NCI-H1105 treated with DMSO at 0.1 percent for 48 hours (cell line): ENCODE measurements at places on chromosomes 7 and 10.

- DNase-seq = no peak
Measured at GRCh38 chr10:132724446-132724845, 61.5 kb downstream of the NKX6-2 start.

DNA sequence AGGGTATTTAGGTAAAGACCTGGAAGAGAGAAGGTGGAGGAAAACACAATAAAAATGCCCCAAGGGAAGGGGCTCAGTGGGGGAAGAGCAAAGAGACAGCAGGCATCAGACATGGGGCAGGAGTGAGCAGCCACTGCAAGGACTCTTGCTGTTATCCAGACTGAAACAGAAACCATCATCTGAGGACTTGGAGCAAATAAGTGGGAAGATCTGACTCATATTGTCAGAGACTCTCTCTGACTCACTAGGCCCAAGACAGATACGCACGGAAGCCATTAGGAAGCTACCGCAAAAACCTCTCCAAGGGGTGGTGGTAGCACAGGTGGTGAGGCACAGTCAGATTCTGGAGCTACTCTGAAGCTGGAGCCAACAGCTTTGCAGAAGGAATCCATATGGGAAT lies 110.7 kb downstream of the RNF32 start:
- DNase-seq = no peak

- no peak for DNase-seq
Measured at GRCh38 chr7:138243430-138243829, 167.2 kb downstream of the AKR1D1 start.

DNA sequence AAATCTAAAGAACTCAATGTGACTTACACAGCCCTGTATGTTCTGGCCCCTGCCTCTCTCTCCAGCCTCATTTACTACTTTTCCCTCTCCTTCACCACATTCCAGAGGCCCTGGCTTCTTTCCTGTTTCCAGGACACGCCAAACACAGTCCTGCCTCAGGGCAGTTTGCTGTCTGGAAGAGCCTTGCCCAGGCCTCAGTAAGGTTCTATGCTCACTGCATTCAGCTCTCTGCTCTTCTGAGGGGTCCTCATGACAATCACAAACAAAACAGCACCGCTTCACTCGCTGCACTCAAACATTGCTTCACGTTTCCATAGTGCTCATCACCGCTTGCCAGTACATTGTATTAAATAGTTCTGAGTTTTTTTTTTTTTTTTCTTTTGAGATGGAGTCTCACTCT lies 35.1 kb upstream of the GARS1 start:
- no peak for DNase-seq

- no peak for DNase-seq
Measured at GRCh38 chr10:78520737-78521430, 487.2 kb downstream of the RPS24 start.

- no peak for DNase-seq
Measured at GRCh38 chr7:53947732-53948131, 594.4 kb upstream of the VSTM2A start.

- no peak for DNase-seq
Measured at GRCh38 chr7:100152404-100152803, 3.7 kb downstream of the LAMTOR4 start.

DNA sequence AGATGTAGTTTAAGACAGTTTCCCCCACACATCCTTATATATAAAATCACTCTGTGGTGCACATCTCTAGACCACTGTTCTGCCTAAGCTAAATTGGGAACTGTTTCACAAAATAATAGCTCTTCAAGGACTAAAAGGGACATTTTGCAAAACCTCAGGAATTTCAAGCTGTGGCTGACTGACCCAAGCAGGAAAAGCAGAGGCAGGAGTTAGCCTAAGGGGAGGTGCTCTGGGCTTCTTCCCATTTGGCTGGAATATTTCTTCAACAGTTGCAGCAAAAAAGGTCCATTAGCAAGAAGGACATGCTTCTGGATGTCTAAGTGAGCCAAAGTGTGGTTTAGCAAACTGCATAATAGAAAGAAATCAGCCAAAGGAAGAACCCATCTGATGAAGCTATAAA lies 551.2 kb upstream of the ANKRD30A start:
- DNase-seq = no peak

GRCh38 chr10:71971769-71972555 lies 7.8 kb downstream of the CHST3 start:
- no peak for DNase-seq

GRCh38 chr7:512146-512510 lies 7.5 kb downstream of the PDGFA start:
- DNase-seq = no peak

DNA sequence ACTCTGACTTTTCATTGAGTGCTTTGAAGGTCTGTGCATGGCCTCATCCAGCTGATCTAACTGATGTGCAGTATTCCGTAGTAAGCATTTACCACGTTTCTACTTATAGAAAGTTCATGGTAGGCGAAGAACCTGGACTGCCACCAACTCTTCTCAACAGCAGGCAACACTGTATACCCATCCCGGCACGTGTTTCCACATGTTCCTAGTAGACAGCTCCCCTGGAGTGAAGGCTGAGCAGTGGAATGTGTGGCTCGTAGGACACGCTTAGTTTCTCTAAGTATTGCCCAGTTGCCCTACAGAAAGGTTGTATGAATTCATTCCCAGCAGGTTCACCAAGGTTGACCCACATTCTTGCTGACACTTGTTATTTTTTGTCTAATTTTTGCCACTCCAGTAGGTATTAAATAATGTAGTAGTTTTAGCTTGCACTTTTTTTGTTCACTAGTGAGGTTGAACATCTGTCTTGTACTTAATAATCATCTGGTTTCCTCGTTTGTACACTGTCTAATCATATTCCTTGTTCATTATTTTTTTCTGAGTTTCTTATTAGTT lies 15.2 kb downstream of the PROSER2 start:
- no peak for DNase-seq

DNA sequence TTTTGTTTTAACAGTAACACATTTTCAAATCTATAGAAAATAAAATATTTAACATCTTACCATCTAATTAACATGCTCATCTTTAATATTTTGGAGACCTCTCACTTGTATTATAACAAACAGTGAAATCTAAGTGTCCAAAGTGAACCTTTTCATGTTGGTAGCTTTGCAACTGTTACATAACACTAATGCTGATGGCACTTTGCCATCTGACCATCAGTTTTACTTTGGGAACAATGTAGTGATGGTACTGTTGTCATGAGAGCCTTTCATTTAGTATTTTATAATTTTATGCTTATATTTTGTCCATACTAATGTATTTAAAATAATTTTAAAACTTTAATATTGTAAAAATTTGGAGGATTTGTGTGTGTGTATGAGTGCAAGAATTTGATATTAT lies 1017.0 kb upstream of the KCND2 start:
- DNase-seq = peak; percentile 32

GRCh38 chr10:68861253-68861652 lies 33.9 kb downstream of the STOX1 start:
- no peak for DNase-seq

DNA sequence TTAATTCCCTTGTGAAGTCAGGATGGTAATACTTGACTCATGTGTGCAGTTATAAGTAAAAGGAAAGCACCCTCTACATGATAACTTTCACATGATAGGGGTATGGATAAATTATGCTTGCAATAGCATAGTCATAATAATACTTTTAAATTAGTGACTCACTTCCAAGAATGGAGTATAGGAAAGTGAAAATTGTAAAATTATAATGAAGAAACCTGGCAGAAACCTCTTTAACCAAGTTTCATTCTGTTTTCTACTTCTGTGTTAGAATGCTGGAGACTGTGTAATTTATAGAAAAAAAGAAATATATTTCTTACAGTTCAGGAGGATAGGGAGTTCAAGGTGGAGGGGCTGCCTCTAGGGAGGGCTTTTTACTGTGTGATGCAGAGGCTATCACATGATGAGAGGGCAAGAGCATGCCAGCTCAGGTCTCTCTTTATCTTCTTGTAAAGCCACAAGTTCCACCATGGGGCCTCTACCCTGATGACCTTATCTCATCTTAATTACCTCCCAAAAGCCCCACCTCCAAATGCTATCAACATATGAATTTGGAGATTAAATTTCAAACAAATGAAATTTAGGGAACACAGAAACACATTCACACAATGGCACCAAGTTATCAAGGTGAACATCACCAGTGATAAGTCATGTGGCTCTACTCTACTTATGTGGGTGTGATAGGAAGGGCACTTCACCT lies 43.2 kb downstream of the HDAC9 start:
- DNase-seq = no peak

DNA sequence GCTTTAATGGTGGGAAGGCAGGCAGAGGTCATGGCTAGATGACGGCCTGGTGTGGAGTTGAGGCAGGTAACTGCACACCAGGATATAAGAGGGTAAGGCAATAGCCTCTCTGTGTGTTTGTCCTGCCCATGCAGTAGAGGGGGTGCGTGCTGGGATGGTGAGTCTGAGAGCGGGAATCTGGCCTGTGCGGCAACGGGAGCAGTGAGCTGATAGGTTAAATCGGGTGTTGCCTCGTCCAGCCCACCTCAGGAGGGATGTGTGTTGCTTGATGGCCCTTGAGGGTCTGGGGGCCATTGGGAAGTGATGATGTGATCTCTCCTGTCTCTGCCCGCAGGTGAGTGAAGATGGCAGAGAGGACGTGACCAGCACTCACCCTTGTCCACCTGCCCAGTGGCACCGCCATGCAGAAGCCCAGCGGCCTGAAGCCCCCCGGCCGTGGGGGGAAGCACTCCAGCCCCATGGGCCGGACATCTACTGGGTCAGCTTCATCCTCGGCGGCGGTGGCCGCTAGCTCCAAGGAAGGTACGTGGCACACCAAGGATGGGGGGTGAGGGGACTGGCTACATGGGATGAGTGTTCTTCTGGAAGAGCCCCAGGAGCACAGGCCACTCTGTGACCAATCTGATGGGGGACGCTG lies 28.1 kb downstream of the CLIP2 start:
- DNase-seq = no peak

DNA sequence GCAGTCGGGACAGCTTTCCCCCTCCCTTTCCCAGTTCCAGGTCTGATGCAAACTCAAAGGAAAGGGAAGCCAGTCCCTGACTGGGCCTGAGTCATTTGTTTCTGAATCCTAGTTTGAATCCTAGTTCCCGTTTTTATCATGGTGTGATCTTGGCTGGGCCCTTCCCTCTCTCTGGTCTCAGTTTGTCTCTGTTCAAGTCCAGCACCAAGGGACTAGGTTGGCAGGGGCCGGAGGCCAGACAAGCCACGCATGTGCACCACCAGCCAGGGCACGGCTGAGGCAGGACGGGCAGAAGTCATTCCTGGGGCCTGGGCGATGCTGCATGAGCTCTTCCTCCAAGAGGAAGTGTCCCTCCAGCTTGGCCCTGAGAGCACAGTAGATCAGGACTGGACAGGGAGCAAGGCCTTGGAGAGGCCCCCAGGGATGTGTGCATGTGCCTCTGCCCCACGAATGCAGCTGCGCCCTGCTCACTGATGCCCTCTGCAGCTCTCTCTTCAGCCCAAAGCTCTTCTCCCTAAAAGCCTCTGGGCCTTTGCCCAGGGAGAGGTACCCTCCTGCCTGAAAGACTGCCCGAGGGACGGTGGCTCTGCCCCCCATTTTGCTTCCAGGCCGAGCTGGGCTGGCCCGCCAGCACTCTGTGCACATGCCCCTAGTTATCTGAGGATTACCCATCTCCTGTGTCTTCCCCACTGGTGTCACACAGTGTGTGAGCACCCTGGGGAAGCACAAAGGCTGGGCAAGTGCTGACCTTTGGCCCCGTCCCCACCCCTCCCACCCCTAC lies 86.7 kb downstream of the ZMIZ1 start:
- DNase-seq = no peak

- DNase-seq = no peak
Measured at GRCh38 chr7:152312316-152312715, 123.5 kb downstream of the KMT2C start.

DNA sequence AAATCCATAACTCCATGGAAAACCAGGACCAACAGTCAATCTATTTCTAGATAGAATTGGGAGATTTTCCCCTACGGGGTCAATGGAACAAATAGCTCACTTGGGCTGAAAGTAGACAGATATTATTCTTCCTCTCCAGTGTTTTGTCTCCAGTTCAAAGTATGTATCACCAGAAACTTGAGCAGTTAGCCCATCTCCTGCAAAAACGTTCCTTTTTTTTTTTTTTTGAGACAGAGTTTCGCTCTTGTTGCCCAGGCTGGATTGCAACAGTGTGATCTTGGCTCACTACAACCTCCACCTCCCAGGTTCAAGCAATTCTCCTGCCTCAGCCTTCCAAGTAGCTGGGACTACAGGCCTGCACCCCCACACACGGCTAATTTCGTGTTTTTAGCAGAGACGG lies 390.0 kb upstream of the AUTS2 start:
- DNase-seq = no peak

- DNase-seq = no peak
Measured at GRCh38 chr10:4568086-4568485, 257.9 kb upstream of the AKR1E2 start.

DNA sequence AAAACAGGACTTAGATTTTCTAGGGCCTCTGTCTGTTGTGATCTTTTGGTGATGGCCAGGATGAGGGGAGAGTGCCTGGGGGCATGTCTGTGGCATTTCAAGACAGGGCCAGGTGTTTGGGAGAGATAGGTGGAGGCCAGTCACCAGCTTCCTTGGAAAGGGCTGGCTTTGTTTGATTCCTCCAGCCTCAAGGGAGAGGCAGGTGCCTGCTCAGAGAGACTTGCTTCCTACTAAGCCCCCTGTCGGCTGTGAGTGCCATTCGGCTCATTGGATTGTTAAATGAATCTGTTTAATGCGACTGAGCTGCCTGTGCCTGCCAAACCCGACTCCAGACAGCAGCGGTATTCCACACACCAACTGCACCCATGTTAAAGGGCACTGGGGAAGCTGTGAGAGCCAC lies 304.1 kb upstream of the COBL start:
- no peak for DNase-seq

GRCh38 chr7:133293384-133294160 lies 40.7 kb downstream of the EXOC4 start:
- peak; percentile 38 for DNase-seq

GRCh38 chr10:91313796-91314485 lies 93.5 kb downstream of the PCGF5 start:
- no peak for DNase-seq

DNA sequence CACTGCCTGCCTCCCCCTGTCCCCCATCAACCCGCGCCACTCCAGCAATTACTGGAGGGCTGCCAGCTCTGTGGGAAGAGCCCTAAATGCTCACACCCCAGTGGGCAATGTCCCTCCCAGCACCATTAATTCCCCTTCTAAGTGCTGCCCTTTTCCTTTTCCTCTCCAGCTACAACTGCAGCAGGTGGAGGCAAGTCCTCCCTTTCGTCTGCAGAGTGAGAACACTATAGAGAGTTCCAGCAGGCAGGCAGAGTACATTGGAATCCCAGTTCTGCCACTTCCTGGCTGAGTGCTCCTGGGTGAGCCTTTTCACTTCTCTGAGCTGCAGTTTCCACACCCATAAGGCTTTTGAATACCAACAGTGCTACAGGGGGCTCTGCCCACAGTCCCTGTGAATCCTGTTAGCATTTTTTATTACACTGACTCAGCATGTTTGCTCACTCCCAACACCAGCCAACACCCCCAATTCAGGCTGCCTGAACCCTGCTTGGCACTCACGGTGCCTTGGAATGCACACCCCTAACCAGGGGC lies 447.0 kb downstream of the GRID1 start:
- DNase-seq = peak; percentile 33

- no peak for DNase-seq
Measured at GRCh38 chr7:4566714-4567113, 115.4 kb upstream of the FOXK1 start.

- DNase-seq = no peak
Measured at GRCh38 chr7:133268355-133268754, 15.5 kb downstream of the EXOC4 start.

GRCh38 chr10:62559481-62560200 lies 185.5 kb downstream of the ZNF365 start:
- no peak for DNase-seq
